ENCODE measurements at places on chromosomes 16 and 17.

DNA sequence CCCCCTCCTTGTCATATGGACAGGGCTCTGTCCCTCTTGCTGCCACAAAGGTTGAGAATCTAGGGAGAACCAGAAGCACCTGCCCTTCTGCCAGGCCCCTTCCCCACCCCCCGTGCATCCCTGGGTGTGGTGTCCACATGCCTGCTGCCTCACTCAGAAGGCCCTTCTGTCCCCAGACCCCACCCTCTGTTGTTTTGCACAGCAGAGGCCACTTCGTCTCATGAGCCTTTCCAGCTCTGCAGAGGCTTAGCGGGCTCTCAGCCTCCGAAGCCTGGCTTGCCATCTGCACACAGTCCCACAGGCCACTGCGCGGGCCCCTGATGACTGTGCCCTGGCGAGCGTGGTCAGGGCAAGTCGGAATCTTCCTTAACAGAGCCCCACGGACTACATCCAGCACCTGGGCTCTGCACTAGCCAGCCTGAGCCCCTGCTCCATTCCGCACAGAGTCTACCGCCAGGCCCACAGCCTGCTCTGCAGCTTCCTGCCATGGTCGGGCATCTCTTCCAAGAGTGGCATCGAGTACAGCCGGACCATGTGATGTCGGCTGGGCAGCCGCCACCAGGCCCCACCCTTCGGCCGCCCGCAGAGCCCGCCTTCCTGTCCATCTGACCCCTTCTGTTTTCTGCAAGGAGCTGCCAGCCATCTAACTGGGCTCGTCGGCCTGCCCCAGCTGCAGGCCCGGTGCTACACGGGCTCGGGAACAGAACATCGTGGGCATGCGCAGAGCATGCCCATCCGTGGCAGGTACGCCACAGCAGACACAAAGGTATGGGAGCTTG, 10.8 kb downstream of the C16orf90 start:
- DNase-seq: no peak

DNA sequence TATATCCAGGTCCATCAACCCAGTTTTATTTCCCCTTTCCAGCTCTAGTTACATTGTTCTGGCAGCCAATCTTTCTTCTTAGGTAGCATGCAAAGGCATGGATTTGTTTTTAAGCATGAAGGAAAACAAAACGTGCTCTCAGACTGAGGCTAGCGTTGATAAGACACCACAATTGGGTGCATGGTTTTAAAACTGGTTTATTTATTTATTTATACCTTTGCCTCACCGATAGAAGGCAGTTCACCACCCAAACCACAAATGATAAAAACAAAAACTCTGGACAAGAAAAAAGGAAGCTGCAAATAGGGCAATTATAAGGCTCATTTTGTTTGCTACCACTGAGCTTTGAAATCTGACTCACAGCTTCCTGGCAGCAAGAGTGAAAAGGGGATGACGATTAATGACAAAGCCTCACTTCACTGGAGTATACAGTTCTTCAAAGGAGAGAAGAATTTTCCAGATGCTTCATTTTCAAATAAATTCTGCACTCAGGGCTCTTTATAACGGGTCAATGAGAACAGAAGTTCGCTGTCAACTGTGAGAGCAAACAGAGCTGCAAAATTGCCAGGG, 278.4 kb upstream of the IRX5 start:
- no peak for DNase-seq

DNA sequence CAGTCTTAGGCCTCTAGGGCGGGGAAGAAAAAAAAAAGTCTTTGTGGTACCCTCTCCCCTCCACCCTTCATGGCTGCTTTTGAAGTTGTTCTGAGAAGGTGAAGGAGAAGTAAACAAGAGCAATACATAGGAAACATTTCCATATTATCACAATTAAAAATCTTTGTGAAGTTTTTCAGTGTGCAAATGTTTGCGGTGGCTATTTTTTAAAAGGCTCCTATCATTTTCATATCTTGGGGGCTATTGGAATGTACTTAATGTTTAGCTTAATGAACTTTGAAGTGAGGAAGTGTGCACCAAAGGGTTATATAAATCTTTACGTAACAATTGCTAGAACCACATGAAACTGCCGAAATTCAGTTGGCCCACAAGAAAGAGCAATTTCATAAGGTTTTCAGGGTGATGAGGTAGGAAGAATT, 7.6 kb downstream of the NOL11 start:
- DNase-seq: no peak

- DNase-seq: no peak
Observed at GRCh38 chr17:50922721-50923405, 56.7 kb upstream of the TOB1 start.

- DNase-seq: no peak
Observed at GRCh38 chr17:28841901-28842281, 699 bp downstream of the FAM222B start.

- DNase-seq: no peak
Observed at GRCh38 chr17:49382556-49382955, 20.5 kb upstream of the ZNF652 start.

GRCh38 chr17:31778523-31778922, 80.5 kb downstream of the COPRS start:
- DNase-seq: no peak

- DNase-seq: peak; percentile 92
Observed at GRCh38 chr17:79777894-79778503, at the start of gene CBX2. Gene CBX2, plus strand, starts transcription at chr17:79778148. Its CDS starts 88 bp downstream, at chr17:79778236.

GRCh38 chr17:21201298-21201595, 12.7 kb downstream of the TMEM11 start:
- DNase-seq: no peak

GRCh38 chr17:61140081-61140786, 259.4 kb upstream of the TBX2 start:
- no peak for DNase-seq

GRCh38 chr17:37833237-37833859, 88.5 kb upstream of the HNF1B start:
- no peak for DNase-seq

GRCh38 chr17:32226886-32227285, 38.7 kb upstream of the RHBDL3 start:
- DNase-seq: no peak

DNA sequence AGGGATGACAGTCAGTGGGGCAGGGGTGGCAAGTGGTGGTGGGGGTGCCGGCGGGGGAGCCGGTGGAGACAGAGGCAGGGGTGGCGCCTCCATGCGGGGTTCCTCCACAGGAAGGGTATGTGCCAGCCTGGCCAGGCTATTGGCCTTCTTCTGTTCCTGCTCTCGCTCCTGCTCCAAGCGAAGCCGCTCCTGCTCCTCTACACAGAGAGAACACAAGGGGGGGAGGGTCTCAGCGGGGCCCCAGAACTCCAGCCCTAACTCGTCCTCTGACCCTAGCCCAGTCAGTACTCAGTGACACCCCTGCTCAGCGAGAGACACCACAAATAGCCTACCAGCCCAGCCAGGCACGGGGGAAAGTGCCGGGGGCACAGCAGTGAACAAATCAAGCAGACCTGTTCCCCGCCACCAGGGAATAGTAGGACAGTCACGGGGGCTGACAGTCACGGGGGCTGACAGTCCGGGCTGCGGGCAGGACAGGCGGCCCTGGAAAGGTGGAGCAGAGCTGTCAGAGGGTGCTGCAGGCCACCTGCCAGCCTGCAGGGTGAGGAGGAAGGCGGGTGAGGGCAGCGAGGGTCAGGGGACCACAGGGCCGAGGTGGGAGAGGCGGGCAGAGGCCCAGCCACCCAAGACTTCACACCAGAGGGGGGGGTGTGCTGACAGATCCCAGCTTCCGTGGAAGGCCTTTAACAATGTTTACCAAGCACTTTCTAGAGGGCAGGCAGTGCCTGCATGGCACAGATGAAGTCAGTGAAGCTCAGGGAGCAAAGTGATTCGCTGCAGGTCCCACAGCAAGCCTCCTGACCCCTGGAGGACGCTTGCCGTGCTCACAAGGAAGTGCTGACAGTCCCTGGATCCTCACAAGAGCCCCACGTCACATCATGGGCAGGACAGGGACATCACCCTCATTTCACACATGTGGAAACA, 5.3 kb downstream of the MNT start:
- no peak for DNase-seq

DNA sequence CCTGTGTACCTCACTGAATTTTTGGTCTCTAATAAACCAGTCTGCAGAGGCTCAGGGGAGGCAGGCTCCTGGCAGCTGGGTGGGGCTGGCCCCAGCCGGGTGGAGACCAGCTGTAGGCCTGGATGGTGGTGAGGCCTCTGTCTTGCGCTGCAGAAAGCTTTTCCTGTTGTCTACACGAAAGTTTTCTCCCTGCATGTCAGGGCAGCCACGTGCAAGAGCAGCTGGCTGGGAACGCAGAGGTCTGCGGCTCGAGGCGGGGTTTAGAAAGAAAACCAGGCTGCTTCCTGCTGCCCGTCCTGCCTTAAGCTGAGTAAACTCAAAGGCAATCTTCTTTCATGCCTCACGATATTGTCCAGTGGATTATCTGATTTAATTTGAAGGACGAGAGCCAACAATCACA, 2.4 kb downstream of the SERPINF1 start:
- no peak for DNase-seq

DNA sequence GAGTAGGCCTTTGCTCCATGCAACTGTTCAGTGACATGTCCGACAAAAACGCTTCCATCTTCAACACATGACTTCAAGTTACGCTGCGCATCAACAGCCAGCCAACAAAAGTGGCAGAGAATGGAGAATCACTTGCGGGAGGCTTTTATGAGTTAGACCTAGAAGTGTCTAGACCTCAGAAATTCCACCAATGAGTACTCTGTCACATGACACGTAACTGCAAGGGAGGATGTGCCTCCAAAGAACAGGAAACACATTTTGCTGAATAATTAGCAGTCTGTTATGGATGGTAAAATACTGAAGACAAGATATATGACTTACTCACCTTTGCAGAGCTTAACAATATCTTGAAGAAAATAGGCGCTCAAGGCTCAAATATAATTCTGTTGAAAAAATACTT, 62.1 kb downstream of the MYO1D start:
- no peak for DNase-seq

DNA sequence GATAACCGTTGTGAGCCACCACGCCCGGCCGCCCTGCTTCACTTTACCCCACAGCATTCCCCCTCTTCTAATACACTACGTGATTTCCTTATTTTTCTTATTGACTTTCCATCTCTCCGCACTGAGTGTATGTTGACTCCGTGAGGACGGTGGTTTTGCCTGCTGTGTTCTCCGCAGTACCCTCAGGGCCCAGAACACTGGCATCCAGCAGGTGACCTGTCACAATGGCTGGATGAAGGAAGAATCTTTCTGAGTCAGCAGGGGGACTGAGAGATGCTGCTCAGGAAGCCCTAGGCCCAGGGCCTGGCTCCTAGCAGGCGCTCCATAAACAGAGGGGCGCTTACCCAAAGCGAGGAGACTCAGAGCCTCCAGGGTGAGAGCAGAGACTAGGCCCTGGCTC, 79.5 kb downstream of the RTN4RL1 start:
- no peak for DNase-seq

GRCh38 chr16:3518986-3519348, 18.2 kb downstream of the CLUAP1 start:
- DNase-seq: no peak

DNA sequence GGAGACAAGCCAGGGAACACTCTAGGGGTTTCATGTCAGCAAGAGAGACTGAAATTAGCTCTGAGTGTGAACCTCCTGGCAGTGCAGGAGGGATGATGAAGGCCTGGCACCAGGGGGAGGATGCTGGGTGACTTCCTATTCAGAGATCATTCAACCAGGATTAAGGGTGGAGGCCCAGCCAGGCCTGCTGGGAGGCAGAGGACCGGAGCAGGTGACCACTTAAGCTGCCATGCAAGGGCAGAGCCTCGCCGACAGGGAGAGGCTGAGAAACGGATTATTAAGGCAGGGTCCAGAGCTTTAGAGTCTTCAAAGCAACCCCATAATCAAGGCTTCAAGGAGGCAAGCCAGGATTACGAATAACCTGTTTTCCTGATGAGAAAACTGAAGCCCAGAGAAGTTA, 10.6 kb upstream of the SRCIN1 start:
- no peak for DNase-seq

DNA sequence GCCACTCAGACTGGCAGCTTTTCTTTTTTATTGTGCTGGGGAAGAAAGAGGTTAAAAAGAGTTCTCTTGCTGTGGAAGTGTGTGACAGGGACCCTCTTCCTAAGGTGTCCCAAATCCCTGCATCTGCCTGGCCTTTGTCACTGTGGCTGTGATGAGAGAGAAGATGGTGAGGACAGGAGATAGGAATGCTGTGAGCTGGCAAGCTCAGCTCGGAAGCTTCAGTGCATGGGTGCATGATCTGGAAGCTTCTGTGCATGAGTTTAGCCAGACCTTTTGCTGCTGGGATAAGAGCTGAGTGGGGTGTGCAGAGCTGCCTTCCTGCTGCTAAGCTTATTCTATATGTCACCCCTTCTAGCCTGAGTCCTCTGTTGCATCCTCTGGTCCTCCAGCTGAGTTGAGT, 103.3 kb upstream of the CACNG3 start:
- no peak for DNase-seq

- no peak for DNase-seq
Observed at GRCh38 chr16:27098366-27099049, 31.8 kb downstream of the C16orf82 start.

DNA sequence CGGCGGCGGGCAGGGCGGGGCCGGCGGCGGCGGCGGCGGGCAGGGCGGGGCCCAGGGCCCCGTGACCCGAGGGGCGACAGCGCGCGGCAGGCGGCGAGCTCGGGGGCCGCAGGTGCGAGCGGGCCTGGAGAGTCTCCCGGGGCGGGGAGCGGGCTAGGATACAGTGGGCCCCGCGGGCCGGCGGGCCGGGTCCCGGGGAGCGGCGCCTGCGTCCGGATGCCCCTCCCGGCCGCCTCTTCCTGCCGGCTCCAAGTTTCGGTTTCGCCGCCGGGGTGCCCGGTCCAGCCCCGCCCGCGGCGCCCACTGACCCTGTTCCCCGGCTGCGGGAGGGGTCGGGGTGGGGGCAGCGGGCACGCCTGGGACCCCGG, at the start of gene RNF213:
Gene RNF213 (plus strand): TSS at position 62 of the 368 bp plus-strand sequence. CDS start 2,830 bp downstream, outside the sequence.
- no peak for DNase-seq

DNA sequence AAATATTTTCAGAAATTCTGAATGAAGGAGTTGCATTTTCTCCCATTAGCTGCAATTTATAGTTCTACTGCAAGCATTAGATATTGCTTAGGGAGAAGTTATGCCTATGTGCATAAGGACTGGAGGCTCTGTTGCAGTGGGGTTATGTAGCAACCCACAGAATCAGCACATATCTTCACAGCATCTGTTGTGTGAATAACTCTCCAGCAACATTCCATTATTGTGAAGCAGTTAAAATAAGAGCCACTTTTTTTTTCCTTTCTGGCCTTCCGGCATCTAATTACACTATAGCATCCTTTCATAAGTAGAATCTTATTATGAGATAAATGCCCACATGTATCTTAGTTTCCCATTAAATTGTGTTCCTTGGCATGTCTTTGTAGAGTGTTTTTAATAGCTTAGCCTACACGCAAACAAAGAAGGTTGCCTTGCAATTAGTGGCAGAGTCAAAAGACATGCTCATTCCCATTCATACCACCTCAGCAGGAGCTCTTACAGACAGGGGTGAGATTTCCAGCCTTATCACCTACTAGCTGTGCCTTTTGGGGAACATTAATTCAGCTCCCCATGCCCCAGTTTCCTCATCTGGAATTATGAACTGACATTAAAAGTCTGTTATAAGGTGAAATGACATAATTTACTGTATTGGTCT, 596.0 kb upstream of the GOT2 start:
- no peak for DNase-seq

GRCh38 chr17:43418441-43419374, 19.9 kb downstream of the ARL4D start:
- DNase-seq: no peak

Data from GM18507 (cell line).